ENCODE measurements at places on chromosomes 6 and 20. TPM values are rescaled to one million over a fixed set of nuclear protein-coding genes. Genes with fewer than 3 reads are reported as not detected.

DNA sequence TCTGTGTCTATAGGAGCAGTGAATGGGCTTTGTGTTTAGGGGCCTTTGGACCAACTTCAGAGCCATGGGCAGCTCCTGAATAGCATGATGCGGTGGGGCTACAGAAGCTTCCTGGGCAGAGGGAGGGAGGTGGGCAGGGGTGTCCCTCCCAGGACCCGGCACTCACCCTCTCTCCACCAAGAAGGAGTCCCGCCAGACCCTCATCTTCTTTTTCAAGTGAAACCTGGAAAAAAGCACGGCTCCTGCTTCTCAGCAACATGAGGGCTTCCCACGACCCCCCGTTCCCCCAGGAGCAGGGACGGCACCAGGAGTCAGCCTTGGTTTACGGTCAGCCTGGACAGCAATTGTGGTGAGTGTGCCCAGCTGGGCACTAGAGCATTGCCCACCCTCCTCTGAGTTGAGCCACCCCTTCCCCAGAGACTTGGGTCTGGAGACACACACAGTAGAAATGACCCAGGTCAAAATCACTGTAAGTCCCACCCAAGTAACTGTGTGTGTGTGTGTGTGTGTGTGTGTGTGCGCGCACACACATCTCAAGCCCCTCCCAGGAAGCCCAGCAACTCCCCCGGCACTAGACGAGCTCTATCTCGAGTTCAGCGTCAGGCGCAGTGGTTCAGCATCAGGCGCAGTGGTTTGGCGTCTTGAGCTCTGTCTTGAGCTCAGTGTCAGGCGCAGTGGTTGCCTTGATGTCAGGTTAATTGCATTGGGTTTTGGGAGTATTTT lies 108.2 kb downstream of the SULF2 start:
- DNase-seq: no peak

DNA sequence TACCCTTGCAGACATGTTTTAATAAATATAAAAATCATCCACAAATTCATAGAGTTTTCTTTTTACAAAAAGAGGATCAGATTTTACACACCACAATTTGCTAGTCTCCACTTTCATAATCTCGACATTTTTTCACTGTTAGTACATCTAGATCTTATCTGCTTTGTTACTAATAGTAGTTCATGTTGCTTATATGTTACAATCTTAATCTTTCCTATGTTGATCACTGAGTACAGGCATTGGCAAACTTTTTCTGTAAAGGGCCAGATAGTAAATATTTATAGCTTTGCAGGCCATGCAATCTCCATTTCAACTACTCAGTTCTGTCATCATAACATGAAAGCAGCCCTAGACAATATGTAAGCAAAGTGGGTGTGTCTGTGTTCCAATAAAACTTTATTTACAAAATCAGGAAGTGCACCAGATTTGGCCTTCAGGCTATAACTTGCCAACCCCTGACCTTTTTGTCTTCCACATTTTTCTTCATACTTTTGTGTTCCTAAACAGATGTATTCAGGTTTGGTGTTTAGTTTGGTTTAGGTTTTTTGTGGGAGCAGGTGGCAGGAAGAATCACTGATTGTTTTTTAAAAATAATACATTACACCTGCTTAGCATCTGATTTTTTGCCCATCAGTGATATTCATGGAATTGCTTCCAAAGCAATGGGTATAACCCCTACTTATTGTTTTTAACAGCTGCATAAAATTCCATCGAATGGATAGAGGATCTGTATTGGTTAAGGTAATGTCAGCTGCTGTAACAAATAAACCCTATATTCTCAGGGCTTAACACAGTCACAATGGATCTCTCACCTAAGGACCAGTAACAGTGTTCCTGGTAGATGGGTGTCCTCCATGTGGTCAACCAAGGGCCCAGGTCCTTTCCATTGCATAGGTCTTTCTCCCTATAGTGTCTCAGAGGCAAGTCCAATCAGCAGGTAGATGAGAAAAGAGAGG lies 61.2 kb downstream of the EYA2 start:
- no peak for DNase-seq

- DNase-seq: no peak
Measured at GRCh38 chr20:17320456-17320855, 93.6 kb downstream of the PCSK2 start.

DNA sequence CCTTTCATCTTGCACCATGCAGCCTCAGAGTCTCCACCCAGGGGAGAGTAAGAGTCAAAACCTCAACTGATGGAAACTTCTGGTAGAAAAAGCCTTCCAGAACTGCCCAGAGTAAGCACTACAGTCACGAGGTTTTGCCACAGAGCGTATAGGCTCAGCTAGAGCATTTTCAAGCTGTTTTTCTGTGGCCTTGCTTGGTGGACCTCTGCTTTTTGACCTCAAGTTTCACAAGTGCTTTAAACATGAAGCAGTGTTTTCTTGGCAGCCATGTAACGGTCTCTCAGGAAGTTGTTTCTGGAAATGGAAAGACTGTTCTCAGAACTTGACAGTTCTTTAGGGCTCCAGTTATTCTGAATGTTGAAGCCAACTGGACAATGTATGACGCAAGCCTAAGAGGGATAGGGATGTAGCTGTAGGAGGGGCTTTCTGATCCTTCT lies 146.5 kb downstream of the ZDHHC14 start:
- DNase-seq: no peak

GRCh38 chr6:10720265-10720959 lies 2.5 kb upstream of the TMEM14C start:
- peak; percentile 95 for DNase-seq

GRCh38 chr20:17796091-17796563 lies 96.4 kb downstream of the BANF2 start:
- no peak for DNase-seq

- no peak for DNase-seq
Measured at GRCh38 chr6:136604928-136605510, 54.8 kb upstream of the MAP7 start.

GRCh38 chr6:106739387-106739786 lies 110.0 kb downstream of the QRSL1 start:
- DNase-seq: peak; percentile 78

DNA sequence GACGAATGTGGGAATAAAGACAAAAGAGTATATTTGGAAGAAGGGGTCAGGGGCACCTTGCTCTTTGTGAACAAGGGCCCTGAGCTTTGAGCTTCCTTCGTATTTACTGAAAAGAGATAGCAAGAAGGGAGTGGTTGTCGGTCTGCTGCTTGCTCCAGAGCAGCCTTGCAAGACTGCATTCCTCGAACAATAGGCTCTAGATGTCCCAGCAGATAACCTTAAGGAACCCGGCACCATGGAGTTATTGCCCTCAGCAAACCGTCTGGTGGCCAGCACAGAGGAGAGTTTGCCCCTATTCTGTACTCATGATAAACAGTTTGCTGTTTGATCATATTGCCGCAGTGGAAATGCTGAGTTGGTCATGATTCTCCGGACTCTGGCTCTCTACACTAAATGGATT lies 22.7 kb downstream of the HLA-DRB1 start:
- no peak for DNase-seq

DNA sequence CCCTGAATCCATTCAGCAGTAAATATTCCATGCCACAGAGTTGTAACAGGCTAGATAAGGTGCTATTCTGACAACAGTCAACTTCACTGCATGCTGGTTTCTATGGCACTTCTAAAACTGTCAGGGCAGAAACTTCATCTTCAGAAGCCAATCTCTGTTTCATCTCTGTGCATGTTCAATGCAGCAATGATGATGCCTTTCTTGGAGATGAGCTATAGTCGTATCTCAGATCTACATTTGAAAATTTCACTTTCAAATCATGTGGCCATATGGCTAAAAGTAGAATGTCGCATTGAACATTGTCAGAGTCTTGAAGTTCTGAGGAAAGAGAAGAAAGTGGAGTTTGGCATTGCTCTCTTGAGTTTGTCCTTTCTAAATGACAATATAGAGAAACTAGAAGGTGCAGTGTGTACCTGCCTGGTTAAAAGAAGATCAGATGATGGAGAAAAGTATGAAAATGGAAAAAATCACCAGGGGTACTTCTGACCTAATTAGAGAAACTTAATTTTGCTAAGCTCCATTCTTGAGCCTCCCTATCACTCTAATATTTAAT lies 49.0 kb upstream of the VSTM2L start:
- no peak for DNase-seq

CTCFL gene
- not detected for total RNA-seq

DDX27 gene
- 39.0 TPM for total RNA-seq

RNF144B gene
- 42.7 TPM for total RNA-seq

Data from spleen (tissue), 13 donors.